ENCODE measurements at places on chromosomes 3 and 15.

- DNase-seq, result no peak
Measured at GRCh38 chr15:38961931-38962330, 397.3 kb upstream of the RASGRP1 start.

GRCh38 chr3:38576526-38577370 lies 72.7 kb downstream of the SCN5A start:
- DNase-seq, result no peak

GRCh38 chr3:42120866-42121265 lies 29.7 kb downstream of the TRAK1 start:
- no peak for DNase-seq

DNA sequence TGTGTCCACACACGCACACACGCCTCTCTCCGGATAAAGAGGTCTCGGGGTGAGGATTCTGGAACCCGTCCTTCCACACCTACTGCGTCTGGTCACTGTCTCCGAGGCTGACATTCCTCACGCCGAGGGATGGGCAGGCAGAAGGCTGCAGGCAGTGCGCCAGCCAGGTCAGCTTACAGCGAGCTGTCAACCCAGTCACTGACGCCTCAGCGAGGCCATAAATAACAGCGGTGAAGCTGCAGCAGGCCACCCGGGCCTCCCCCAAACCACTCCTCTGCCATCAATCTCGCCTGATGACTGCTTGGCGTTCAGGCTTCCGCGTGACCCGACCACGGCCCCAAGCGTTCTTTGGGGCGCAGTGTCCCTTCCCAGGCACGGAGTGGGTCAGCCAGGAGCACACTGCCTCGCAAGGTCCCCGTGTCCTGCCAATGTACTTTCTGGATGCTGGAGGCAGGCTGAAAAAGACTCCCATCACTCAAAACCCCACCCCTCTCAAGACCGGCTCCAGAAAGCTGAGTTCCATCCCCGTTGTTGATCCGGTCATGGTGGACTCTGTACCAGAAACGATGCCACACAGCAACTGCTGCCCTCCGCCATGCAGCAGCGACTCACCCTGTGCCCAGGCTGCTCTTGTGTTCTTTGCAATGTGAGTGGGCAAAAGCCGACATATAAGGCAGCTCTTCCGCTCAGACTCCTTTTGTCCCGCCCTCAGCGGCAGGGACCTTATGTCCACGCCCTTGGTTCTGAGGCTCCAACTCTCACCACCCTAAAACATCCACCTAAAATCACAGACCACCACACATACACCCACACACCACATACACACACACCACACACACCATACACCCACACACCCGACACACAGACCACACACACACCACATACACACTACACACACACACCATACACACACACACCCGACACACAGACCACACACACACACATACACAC lies 27.1 kb downstream of the CPN2 start:
- peak; percentile 60 for DNase-seq

DNA sequence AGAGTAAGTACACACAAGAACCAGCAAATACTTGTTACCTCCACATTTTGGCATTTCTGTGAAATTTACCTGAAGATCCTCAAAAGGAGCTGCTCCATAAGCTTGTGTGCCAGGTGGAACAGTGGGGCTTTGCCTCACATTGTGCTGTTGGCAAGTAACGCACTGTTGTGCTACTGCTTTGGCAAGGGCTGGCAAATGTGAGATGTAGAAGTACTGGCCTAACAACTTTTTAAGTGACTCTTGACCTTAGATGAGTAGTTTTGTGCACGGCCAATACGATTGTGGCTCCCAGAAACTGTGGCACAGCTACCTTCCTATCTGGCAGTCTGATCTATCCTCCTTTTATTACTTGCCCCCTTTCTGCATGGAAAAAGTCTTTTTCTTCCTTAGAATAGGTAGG lies 337.0 kb downstream of the KCNH8 start:
- no peak for DNase-seq

DNA sequence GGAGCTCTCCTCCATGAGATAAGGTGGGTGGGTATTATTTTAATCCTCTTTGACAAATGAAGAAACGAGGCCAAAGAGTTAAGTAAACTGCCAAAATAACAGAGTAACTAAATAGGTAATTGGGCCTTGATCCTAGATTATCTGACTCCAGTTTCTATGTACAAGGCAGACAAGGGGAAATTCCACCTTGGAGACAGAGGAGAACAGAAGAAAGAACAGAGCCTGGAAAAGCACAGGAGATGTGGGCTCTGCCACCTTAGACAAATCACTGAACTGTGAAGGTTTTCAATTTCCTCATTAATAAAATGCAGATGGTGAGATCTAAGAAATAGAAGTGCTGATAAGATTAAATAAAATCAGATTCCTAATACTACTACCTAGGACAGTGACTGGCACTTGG lies 310.2 kb upstream of the TLE3 start:
- no peak for DNase-seq

- DNase-seq, result no peak
Measured at GRCh38 chr3:212432-212831, 15.9 kb downstream of the CHL1 start.

DNA sequence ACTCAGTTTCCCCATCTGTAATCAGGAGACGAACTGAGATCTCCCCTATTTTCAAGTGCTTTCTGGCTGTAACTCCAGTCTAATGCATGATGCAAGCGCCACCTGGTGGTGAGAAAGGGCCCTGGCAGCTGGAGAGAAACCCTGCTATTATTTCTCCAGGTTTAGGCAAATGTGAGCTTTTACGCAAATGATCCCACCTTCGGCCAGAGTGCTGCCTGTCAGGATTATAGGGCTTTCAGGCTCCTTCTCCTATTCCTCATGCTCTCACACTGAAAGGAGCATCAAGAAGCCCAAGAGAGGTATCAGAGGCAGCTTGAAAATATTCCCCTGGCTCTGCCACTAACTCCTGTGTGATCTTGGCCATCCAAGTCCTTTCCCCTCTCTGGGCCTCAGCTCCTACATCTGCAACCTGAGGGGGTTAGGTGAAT lies 93.9 kb upstream of the RASGRF1 start:
- DNase-seq, result peak; percentile 38

DNA sequence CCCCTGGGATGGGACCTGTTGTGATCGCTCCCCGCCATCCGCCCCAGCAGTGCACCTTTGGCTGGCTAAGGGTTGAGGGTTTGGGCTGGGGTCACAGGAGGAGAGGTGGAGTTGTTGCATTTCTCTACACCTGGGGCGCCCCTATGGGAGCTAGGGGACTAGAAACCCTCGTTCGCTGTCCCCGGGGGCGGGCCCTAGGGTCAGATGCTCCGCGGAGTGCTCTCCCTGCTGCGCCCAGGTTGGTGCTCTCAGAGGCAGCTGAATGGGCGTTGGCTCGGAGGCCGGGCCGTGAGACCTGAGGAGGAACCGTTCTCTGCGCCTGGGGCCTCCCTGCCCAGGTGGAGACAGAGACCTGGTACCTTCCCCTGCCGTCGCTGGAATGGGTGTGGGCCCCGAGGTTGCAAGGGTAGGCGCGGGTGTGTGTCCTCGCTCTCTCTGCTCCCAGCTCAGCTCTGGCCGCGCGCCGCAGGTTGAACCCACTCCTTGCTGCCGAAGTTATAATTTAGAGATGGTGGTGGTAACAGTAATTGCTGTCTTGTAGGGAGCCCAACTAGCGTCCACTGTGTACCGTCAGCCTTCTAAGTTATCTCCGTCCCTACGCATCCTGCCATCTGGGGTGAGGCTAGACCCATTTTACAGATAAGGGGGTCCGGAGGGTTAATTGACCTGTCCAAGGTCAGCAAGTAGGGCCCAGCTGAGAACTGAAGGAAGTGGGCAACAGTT lies 965 bp downstream of the FLNB start:
- no peak for DNase-seq

DNA sequence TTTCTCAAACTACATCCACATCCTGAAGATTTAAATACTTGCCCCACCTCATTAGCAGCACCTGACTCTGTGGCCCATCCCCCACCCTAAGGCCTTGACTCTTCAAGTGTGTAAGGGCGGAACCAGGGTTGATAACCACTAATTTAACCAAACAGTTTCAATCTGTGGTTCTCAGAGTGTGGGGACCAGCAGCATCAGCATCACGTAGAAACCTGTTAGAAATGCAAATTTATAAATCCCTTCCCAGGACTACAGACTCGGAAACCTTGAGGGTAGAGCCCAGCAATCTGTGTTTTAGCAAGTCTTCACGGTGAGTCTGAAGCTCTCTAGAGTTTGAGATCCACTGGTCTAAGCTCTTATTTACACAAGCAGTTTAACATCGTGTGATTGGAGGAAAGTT lies 12.4 kb downstream of the GNB4 start:
- no peak for DNase-seq

GRCh38 chr15:61888074-61888780 lies 172.0 kb downstream of the VPS13C start:
- DNase-seq, result no peak

DNA sequence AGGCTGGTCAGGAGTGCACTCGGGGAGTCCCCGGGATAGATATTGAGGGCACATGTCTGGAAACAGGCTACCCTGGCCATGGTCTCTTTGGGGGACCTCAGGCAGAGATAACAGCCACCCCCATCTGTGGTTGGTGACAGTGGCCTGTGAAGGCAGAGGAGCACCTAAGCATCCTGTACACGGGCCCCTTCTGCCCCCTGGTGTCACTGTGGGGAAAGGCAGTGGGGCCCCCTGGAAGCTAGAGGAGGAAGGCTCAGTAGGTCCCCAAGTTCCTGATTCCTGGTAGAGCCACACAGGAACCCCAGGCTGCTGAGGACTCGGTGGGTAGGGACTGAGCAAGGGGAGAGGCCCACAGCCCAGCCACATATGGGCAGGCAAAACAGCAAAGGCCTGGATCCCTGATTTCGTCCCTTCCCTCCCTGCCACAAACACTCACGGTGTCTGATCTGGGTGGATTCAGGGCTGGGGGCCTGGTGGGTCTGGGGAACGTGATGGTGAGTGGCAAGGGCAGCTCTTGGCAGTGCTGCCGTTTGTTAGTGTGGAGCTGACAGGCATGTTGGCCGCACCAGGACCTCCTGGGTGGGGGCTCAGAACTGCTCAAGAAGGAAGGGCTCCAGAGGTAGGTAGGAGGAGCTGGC lies 14.1 kb upstream of the CXCR6 start:
- peak; percentile 65 for DNase-seq

- no peak for DNase-seq
Measured at GRCh38 chr15:69344238-69344637, 45.5 kb downstream of the PAQR5 start.

DNA sequence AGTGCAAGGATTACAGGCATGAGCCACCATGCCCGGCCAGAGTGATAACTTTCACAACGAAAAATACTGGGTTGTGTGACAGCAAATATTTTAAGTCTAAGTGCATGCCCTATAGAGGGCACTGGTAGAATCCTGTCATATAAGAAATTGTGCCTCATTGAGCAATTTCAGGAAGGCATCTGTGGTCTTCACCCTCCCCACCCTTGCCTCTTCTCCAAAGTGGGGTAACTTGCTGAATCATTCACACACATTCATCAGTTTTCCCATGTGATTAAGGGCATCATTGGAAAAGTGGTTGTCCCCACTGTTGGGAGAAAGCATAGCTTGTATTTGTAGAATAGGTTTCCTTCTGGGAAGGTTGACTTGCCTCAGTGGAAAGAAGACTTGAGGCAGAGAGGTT lies 9.2 kb downstream of the MITF start:
- DNase-seq, result no peak

DNA sequence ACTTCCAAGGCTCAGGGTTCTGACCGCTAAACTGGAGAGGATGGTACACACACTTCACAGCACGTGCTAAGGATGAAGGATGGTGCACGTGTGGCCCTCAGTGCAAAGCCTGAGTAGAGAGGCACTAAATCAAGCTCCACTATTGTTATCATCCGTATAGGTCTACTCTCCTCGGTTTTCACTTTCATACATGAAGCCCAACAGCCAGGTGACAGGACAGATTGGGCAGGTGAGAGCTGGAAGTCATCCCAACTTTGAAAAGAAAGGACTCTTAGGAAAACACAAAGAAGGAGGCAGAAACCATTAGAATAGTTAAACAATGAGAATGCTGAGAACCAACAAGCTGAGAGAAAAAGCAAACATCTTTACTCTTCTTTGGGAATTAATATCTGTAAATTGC lies 21.1 kb downstream of the MAGI1 start:
- DNase-seq, result no peak

DNA sequence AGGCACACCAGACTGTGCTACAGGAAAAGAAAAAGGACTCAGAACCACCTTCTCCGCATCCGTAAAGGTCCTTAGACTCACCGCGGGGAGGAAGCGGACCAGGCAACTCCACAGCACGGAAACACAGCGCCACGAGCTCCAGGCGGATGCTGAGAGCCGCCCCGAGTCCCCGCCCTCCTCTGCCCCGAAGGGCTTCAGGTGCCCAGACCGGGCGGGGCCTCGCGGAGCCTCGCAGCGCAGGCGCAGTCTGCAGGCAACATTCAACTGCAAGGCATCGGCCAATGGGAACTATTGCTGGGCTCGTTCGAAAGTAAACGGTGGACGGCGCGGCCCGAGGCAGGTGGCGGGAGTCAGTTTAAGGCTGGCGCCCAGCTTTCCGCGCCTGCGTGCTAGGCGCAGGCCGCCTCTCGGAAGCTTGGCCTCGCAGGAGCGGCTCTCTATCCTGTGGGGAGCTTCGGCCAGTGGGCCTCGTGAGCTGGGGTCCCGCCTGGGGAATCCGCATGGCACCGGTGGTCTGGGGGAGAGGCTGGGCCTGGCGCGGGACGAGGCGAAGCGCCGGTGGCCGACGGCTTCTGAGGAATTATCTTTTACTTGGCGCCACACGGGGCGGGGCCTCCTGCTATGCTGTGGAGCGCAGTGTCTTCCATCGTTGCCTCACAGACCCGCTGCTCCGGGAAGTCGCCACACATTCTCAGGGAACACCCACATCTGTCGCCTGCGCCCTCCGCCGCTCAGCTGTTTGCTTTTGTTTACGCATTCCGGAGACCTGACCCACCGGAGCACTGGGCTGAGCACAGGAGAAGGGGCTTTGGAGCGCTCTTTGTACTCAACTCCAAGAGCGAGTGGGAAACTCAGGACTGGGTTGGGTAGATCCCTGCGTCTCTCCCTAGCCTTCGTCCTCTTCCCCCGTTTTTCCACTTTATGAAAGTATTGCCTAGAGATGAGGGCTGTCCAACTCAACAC lies at the start of gene TRIM59:
TRIM59 (minus strand) TSS at position 151 of the 963 bp plus-strand sequence. CDS start 10,603 bp downstream, outside the sequence.
- peak; percentile 96 for DNase-seq

DNA sequence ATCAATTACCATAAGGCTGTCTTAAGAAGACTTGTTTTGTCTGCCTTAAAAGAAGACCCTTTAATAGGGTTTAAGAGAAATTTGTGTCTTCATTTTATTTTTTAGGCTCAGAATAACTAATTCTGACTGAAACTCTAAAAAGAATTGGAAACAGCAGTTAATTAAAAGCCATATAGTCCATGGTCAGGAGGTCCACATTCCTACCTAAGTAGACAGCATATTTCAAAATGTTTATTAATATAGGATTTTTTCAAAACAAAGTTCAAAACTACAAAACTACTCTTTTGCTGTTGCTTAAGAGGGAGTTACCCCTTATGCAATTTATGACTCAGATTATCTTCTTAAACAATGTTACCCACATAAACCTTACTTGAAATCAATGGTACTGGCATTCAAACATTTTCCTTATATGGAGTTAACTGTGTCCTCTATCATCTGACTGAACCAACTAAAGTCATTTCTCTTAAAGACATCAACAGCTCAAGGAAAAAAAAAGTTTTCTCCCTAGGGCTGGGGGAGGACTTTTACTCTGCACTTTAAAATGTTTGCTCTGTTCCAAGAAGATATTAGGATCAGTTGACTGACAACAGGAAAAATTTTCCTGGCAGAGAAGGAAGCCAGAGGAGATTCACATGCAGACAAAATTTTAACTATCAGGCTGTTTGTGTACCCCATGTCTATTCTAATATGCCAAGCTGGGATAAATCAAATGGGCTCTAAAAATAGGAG lies 56.8 kb upstream of the NANOGP8 start:
- no peak for DNase-seq

- no peak for DNase-seq
Measured at GRCh38 chr15:90957031-90957790, 2.5 kb downstream of the RCCD1 start.

GRCh38 chr3:34396288-34396687 lies 597.9 kb downstream of the PDCD6IP start:
- DNase-seq, result no peak
